ENCODE measurements at places on chromosomes 13 and 19.
A peak's percentile ranks its signal among the peaks of the same experiment; 100 is the strongest.

DNA sequence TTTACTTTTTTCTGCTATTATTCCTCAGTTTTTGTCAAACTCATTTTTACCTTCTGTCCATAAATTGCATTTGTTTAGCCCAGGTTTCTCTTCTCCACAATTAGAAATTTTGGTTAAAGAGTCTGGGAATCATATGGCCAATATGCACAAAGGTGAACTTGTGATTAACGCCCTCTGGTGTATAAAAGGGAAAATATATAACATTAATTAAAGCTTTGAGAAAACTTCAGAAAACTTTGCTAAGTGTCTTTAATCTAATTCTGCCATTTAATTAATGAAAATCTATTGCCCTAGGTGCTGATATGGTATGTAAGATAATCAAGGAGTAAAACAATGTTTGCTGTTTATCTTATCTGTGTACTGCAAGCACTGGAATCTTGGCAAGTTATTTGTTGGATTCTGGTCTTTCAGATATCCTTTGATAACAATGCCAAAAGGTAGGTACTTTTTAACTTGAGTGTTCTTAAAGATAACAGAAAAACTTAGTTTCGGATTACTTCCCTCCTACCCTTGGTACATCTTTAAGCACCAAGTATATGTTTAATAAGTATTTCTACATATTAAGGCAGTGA, 402.6 kb downstream of the SUCLA2 start:
- no peak for DNase-seq

DNA sequence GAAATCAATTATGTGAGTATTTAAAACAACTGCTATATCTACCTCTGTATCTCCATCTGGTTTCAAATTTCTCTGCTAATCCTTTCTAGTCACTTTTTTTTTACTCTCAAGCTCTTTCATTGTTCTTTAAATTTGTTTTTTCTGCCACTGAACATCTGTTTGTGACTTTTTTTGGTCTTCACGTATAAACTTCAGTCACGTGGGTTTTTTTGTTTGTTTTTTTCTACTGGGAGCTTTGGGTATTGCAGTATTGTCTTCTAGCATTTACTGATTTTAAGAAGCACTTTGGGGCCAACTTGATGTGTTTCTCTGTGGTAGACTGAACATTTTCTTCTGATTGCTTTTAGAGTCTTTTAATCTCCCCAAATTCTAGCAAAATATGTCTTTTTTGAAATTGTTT, 262.6 kb upstream of the RXFP2 start:
- no peak for DNase-seq

DNA sequence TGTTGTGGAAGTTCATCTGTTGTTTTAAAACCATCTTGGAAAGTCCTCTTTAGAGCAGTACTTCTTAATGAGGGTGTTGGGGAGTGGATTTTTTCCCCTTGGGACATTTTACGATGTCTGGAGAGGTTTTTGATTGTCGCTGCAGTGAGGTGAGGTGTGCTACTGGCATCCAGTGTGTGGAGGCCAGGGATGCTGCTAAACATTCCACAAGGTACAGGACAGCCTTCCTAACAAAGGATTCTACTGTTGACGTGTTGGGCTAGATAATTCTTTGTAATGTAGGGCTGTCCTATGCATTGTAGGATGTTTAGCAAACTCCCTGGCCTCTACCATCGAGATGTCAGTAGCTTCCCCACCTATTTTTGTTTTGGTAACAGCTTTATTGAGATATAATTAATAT, 33.3 kb downstream of the NAA16 start:
- DNase-seq: no peak

DNA sequence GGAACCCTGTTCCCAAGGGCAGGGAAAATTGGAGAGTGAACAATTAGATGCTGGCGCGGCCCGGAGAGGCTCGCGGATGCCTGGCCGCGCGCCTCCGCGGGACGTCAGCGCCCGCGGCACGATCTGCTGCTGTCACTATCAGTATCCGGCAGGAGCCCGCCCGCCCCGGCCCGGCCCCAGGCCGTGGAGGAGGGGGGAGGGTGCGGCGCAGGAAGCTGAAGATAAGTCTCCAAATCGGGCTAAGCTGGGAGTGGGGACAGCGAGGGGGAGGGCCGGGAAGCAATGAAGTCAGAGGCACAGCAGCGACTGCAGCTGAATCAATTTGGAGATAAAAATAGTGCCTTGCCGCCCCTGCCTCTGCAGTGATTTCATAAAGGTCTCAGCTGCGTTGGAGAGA, 441.5 kb upstream of the KLF12 start:
- DNase-seq: peak; percentile 77

DNA sequence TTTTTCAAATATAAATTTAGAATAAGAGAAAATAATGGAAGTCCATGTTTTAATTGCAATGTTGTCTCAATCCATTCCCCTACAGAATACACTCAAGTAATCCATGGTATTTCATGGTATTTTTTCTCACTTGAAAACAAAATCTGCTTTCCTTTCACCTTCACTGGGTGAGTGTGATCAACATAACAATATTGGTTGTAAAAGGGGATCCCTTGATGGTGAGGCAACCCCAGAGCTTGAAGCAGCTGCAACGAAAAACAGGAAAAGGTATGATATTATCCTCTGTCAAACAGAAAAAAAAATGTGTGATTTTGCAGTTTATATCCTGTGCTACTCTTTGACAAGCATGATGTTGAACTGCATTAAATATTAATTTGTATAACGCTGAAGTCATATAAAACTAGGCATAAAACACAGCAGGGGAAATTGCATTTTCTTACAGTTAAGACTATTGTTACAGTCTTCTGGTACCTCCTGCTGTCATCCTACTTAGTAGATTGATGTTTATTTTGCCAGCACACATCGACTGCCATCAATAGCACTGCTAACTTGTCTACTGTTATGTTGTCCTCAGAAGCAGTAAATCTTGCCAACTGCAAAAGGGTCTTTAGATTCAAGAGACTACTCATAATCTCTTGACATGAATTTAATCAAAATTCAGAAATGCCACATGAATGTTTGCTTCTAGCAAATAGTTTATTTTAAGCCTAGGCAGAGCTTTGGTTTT, 373.1 kb upstream of the MIR17HG start:
- no peak for DNase-seq

GRCh38 chr19:1274852-1275259, 474 bp upstream of the FAM174C start:
- DNase-seq: no peak

- DNase-seq: no peak
Observed at GRCh38 chr19:19043881-19044280, 10.5 kb downstream of the ARMC6 start.

DNA sequence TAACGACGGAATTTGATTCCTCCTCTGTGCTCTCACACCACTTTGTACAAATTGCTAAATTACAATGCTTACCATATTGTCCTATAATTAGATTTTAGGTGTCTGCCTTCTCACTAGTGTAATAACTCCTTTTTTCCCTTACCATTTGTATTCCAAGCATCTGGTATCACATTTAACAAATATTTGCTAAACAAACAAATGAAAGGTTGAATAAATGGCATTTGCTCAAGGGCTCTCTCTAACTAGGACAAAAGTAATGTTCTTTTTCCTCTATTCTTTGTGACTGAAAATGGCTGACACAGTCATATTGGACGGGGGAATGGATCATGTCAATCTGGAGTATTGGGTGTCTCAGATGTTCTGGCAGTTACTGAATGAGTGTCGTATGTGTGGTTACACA, 99.7 kb downstream of the ENOX1 start:
- no peak for DNase-seq

DNA sequence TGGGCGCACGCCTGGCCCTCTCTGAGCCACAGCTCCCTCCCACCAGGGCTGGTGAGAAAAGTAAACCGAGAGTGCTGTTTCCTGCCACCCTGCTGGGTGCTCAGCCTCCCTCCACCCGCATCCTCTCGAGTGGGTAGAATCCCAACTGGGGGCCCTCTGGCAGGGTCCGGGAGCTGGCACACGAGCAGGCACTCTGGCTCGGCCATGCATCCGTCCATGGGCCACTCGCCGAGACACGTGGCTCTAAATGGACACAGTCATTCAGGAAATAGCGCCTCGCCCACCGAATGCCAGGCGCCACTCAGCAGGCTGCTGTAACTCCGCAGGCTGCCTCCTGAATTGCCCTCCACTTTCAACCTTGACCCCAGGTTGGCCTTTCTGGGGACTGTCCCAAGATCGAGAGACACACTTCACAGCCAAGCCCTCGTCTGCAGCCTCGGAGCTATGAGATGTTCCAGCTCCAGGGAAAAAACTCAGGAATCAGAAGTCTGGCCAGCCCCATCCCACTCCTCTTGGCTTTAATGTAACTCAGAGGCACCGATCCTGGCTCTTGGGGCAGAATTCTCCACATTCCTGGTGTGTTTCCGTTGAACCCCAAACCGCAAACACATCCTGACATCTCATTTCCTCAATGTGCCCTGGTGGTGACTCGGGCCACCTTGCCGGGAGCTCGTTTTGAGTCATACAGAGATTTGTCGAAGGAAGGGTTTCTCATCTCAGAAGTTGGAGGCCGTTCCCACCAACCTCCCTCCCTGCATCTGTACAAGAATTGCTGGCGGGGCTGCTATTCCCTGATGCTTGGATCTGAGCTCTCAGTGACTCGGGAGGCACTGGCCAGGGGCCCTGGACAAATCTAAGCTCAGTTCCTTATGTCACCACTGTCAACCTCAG, 14.1 kb downstream of the KLF2 start:
- DNase-seq: no peak

DNA sequence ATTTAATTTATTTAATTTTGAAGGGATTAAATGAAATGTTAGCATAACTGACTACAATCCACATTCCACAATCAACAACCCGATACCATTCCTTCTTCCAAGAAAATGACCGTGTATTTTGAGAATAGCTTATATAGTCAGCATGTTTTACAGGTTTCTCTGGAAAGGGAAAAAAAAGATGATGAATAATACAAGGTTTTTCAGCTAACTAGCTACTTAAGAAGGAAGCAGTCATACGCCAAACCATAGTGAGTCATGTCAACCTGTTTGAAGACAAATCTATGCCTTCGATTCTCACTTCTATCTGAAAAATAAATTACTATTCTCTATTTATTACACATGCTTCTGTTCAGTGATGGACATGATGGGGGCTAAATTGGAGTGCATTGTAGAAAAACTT, 258.6 kb downstream of the EFNB2 start:
- DNase-seq: no peak

GRCh38 chr19:14400951-14401431, 18.1 kb downstream of the DDX39A start:
- DNase-seq: no peak

DNA sequence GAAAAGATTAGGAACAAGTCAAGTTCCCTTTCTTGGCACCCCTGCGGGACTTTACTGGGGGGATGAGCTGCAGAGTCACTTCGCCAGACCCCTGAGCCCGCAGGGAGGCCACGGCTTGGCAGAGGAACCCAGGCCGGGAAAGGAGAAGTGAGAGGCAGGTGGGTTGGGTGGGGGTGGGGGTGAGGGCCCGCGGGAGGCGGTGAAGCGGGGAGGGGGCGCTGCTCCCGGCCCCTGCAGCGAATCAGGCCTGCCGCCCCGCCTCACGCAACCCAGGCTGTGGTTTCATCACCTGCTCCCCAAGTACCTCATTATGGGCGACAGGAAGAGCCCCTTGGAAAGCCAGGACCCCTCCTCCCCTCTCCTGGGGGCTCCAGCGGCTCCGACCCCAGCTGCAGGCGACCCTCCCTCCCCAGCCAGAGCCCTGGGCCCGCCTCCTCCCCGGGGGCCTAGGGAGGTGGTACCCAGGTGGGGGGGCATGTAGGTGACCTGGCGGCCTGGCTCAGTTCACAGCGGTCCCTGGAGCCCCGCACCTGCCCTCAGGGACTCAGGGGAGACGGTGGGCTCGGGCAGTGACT, 9.5 kb downstream of the MEF2B start:
- DNase-seq: no peak

GRCh38 chr13:18991060-18991459, 190.6 kb downstream of the TUBA3C start:
- DNase-seq: no peak

DNA sequence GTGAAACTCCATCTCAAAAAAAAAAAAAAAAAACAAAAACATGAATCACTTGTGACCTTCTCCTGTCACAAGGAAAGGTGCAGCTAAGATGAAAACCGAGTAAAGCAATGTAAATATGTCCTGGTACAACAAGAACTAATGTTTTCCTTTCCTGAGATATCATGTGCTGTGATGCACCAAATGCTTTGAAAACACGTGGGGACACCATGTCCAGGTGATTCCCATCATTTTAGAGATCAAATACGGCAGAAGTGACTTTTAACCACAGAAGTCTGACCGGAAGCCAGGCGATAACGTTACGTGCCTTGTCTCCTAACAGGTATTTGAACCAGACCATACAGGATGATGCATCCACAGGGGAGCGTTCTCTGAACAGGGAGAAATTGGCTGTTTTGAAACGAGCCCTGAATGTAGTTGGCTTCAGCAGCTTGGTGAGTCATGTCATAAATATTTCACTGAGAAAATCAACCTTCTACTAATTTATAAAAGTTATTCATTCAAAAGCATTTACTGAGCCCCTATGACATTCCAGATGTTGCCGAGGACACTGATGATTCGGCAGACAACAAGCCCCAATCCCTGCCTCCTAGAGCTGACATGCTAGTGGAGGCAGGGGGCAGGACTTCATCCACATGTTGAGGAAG, 328.1 kb downstream of the MYO16 start:
- DNase-seq: no peak

GRCh38 chr19:1590641-1591397, 1.8 kb downstream of the MBD3 start:
- no peak for DNase-seq

- peak; percentile 27 for DNase-seq
Observed at GRCh38 chr13:88339271-88339741, 668.1 kb downstream of the SLITRK5 start.

DNA sequence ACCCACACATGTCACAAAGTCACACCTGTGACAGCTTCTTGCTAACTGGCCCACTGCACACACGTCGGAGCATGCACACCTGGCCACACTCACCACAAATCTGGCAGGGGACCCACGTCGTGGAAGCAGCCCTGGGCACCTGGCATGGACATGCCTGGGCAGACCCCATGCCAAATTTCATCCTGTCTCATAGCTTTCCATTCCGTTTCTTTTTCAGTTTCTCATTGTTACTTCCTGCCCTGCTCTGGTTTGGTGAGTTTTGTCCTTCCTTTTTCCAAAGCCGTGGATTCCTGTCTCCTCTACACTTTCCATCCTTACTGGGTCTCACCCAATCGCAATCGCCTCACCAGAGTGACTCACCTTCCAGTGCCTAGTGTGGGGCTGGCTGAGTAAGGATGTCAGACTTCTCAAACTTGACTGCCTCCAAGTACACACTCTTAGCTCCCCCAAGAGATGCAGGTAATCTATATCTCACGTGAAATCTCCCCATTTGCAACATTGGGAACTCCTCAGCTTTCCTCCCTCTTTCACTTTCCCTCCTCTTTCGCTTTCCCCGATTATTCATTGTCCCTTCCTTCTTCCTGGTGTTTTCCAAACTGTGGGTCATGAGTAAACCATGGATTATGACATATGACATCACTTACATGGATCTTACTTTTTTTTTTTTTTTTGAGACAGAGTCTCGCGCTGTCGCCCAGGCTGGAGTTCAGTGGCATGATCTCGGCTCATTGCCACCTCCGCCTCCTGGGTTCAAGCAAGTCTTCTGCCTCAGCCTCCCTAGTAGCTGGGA, 1.6 kb upstream of the BBC3 start:
- DNase-seq: no peak

All from right kidney (tissue), 9 donors.